Activated gamma-delta T cell treated with anti-CD3 and anti-CD28 coated beads, Interleukin-2, amount 50 U/mL, for 16 hours (primary cell): ENCODE measurements at places on chromosomes 4 and X.
A peak's percentile ranks its signal among the peaks of the same experiment; 100 is the strongest.

DNA sequence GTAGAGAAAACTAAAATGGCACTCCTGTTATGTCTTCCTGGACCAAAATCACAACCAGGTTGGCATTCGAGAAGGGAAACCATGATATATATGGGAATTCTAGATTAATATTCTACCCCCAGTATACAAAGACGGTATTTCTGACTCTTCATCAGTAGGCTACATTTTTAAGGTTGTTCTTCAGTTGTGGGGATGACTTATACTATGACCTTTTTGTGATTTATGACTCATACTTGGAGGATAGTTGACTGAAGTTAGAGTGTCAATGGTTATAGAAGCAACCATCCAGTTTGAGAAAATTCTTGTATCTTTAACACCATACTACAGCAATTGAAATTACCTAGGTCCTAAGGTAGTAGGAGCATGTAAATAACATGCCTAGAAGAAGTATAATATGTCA, 49.8 kb upstream of the CYSLTR1 start:
- DNase-seq: no peak

DNA sequence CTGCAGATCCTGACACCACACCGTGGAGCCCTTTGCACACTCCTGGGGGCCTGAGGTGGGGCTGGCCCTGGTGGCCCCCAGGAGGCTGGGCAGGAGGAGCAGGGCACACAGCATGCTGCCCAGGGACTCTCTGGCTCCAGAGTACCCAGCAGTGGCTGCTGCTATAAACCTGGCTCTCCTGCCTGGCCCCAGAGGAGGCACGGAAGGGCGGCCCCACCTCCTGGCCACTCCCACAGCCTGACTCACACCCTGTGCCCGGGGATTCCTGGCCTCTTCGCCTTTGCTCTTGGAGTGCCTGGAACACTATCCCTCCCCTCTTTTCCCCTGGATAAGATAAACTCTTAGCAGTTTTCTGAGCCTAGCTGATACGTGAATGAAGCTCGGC, at the start of gene PSAPL1:
TSS of gene PSAPL1 (minus strand) at position 165 of the 385 bp plus-strand sequence. CDS start at position 114, 51 bp downstream.
- DNase-seq: no peak

- DNase-seq: no peak
Measured at GRCh38 chrX:112341598-112341997, 259.0 kb upstream of the TRPC5 start.

DNA sequence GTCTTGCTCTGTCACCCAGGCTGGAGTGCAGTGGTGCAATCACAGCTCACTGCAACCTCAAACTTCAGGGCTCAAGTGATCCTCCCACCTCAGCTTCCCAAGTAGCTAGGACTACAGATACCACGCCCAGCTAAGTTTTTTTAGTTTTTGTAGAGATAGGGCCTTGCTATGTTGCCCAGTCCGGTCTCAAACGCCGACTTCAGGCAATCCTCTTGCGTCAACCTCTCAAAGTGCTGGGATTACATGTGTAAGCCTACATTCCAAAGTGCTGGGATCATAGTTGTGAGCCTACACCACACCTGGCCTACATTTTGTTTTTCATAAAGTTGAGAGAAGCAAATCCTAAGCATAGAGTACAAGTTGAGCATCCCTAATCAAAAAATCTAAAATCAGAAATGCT, 42.2 kb downstream of the SMARCA5 start:
- DNase-seq: no peak

DNA sequence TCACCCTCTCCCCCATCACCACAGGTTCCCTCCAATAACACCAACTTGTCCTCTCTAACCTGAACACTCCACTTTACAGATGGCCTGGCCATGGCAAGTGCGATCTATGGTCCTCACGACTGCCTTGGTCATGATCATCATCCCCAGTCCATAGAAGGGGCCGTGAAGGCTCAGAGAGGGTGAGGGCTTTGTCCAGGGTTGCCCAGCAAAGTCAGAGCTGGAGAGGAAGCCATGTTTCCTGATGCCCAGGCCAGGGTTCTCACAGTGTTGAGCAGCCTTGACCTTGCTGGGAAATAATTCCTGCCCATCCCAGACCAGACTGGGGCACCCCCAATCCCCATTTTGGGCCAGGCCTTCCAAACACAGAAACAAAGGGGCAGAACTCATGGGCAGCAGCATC, 42.9 kb upstream of the MAN2B2 start:
- DNase-seq: no peak

- no peak for DNase-seq
Measured at GRCh38 chrX:100748108-100748507, 16.2 kb upstream of the SYTL4 start.

GRCh38 chr4:3860061-3860912, 94.1 kb downstream of the ADRA2C start:
- no peak for DNase-seq

GRCh38 chrX:103562801-103563200, 22.5 kb upstream of the TCEAL4 start:
- no peak for DNase-seq

- no peak for DNase-seq
Measured at GRCh38 chr4:118955515-118955914, 66.9 kb downstream of the SYNPO2 start.

GRCh38 chrX:122421434-122422121, 762.5 kb upstream of the GRIA3 start:
- no peak for DNase-seq

DNA sequence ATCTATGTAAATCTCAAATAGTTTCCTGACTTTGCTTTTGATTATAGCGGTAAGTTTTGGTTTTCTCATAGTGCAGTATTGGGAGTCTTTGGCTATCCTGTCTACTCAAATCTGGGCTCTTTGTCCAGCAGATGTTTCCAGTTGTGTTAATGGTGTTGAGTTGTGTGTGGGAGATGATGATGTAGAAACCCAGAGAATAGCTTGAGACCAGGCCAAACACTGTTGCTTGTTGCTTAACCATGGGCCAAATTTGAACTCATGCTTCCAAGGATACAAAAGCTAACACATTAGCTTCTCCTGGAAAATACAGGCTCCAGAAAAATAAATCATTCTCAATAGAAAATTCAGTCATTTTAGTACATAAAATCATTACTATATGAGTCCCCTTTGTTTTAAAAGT, 82.6 kb upstream of the GYPA start:
- no peak for DNase-seq

DNA sequence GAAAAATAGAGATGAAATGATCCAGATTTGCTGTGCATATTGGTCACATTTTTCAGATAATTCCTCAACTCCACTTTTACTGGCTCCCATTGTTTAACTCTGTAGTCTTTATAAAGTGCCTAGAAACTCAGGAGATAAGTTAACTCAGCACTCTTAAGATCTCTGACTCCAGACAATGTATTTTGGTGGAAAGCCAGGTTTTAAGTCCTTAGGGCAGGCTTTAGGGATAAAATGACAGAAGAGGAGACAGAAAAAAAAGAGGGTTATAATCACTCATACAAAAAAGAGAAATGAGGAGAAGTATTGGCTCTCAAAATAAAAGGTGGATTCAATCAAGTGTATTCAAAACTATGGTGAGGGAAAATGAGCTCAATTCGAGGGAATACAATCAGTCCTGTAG, 674.8 kb upstream of the INTU start:
- no peak for DNase-seq

DNA sequence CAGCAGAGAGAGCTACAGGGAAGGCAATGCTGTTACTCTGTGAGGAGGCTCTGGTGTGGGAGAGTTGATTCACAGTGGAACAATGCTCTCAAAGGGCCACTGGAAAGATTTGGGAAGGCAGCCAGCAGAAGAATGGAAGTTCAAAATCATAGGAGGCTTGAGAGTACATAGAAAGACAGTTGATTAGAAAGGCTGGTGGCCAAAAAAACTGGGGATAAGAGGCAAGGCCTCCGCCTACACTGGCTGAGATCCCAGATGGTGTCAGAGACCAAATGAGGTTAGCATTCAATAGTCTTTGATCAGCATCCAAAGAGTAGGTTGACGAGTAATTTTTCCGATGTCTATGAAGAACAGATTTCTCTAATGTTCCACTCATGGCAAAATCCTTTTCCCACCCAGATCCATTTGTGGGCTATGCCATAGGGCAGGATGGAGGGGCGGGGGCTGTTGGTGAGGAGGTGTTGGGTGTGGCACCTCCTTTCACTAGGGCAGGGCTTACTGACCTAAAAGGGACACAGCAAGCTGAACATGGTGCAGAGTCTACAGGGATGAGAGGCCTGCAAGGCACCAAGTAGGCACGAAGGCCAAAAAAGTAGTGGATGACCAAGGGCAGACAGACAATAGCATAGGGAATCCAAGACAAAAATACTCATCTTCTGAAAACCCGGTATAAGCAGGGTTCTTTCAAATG, 15.1 kb downstream of the TEC start:
- DNase-seq: no peak

GRCh38 chr4:188858696-188859095, 719.5 kb downstream of the TRIML1 start:
- DNase-seq: no peak

- no peak for DNase-seq
Measured at GRCh38 chr4:78634011-78634664, 82.6 kb downstream of the ANXA3 start.

DNA sequence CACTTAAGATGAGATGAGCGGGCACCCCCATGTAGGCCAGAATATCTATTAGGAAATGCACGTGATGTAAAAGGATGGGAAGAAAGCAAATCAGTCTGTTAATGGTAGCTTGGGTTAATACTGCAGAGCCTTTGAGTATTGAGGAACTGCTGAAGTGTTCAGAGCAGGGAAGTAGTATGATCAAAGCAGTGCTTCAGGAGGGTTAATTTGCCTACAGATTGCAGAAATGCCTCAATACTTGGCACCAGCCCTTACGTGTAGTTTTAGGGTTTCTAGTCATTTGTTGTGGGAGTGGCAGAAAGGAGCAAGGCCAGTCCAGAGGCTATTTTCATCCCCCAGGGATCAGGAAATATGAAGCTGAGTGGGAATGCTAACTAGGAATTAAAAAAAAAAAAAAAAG, 19.7 kb downstream of the ZFX start:
- no peak for DNase-seq

GRCh38 chr4:2352729-2353221, 65.7 kb downstream of the ZFYVE28 start:
- DNase-seq: no peak

DNA sequence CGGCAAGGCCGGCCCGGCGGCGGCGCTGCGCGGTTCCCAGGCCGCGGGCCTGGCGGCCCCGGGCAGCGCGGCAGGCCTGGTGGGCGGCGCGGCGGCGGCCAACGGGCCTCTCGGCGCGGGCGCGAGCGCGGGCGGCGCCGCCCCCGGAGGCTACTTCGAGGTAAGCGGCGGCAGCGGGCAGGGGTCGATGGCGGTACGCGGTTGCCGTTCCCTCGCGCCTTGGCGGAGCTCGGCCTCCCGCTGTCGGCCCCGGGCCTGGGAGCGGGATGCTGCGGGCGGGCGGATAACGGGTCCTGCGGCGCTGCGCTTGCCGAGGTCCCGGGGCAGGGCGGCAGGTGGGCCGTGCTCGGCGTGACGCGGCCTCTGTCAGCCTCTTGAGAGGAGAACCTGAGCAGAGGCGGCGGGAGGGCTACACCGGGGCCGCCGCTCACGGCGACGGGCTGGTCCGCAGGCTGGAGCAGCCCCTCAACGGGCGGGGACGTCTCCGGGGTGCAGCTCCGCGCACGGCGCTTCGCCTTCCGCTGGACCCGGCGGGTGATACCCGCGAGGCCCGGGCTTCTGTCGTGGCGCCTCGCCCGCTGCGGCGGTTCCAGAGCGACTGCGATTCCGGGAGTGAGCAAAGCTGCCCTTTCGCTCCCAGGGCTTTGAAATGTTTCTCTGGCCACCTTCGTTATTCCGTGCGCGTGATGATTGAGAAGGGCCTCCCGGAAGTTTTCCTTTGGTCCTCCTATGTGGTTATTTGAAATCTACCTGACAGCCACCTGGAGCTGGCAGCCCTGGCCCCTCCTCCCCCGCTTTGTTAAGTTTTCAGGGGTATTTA, 774 bp downstream of the FAM193A start:
- DNase-seq: peak; percentile 34

GRCh38 chr4:88846206-88846790, 148.7 kb upstream of the NAP1L5 start:
- DNase-seq: no peak

DNA sequence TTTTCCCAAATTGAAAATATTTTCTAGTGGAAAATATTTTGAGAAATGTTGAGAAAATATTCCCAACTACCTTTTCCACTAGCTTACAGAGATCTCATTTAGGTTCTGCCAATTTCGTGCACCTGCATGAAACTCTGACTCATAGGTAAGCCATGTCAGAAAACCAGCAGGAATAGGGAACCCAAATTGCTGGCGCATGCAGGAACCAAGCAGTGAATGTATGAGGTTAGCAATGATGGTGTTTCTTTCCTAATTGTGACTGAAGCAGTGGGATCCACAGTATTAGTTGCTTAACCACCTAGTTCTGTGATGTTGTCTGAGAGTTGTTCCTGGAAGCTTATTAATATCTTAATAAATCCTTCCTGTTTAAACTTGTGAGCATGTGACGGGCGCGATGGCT, 381.0 kb upstream of the TRAM1L1 start:
- DNase-seq: no peak

DNA sequence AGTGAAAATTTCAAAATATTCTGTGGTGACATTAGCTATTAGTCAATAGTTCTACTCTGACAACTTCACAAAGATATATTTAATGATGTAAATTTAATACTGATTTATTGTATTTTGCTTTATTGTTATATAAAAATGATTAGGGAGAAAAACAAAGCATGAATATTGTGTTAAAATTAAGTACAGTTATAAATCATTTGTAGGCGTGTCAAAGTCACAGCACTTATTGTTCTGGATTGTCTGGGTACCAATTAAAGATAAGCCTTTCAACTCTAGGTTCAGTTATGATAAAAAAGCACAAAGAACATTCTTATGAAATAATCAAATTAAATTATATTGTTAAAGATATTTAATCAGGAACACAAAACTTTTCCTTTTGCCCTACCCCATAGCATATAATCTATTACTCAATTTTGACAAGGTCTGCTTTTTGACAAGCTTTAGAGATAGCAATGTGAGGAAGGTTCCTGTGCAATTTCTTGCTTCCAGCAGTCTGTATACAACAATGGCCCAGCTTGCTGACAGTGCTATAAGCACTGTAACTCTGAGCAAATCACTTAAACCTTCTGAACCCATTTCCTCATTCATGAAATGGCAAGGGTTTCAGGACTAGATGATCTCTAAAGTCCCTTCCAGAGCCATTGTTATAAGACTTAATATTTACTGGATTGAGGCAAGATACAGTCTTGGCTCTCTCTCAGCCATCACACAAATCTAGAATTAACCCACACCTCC, 910.3 kb upstream of the LCORL start:
- DNase-seq: no peak

DNA sequence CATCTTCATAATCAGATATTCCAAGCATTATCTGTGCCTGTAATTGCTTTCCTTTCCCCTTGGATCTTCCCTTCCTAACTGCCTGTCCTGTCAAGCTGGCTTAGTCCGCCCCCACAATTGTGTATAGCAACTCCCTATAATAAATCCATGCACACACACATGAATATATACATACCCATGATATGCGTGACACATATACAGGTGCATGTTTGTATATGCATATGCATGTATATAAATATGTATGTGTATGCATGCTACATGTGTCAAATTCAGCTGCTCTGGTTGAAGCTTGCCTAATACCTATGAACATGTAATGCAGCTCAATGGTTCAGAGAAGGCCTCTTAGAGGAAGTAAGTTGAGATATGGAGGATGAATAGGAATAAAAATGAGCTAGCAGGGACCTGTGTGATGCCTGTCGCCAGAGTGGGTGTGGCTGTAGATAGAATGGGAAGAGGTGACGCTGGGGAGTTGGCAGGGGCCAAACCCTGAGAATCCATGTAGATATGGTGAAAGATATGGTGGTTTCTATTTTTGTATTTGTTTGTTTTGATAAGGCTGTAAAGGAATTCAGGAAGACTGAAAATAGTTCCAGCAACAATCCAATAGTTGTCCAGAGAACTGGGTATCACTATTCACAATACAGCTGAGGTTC, 595.0 kb upstream of the BOD1L1 start:
- DNase-seq: no peak
